Upper lobe of left lung (tissue), 6 donors: ENCODE measurements at places on chromosomes 7 and 10. TPM values are rescaled to one million over a fixed set of nuclear protein-coding genes. Genes with fewer than 3 reads are reported as not detected.
A peak's percentile ranks its signal among the peaks of the same experiment; 100 is the strongest.

The SEMA4G gene
- total RNA-seq, result 12.6 TPM

The AKR1C8 gene
- total RNA-seq, result 0.54 TPM

The IL6 gene
- total RNA-seq, result 1.6 TPM

The PTPRZ1 gene
- total RNA-seq, result 1.8 TPM

The LIPM gene
- not detected for total RNA-seq

GRCh38 chr7:103547451-103548284 lies 101.7 kb upstream of the SLC26A5 start:
- no peaks in the 10 kb centered on the region for H3K27me3 ChIP-seq
- DNase-seq, result no peak
- no peak overlapping the region for H3K4me3 ChIP-seq

DNA sequence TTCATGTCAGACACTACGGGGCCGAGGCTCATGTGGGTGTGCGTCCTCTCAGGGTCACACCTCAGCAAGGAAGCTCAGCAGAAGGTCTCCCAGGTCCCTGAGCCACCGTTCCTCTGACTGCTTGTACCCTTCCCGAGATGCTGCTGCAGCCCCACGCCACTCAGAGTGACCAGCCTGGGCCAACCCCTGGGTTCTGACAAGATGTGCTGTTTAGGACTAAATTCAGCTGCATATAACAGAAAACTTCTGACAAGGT lies 512.5 kb downstream of the DNAJB6 start:
- no peaks in the 10 kb centered on the region for H3K27me3 ChIP-seq
- H3K4me3 ChIP-seq, result no peak overlapping the region
- DNase-seq, result no peak
- no peak overlapping the region for H3K27ac ChIP-seq

DNA sequence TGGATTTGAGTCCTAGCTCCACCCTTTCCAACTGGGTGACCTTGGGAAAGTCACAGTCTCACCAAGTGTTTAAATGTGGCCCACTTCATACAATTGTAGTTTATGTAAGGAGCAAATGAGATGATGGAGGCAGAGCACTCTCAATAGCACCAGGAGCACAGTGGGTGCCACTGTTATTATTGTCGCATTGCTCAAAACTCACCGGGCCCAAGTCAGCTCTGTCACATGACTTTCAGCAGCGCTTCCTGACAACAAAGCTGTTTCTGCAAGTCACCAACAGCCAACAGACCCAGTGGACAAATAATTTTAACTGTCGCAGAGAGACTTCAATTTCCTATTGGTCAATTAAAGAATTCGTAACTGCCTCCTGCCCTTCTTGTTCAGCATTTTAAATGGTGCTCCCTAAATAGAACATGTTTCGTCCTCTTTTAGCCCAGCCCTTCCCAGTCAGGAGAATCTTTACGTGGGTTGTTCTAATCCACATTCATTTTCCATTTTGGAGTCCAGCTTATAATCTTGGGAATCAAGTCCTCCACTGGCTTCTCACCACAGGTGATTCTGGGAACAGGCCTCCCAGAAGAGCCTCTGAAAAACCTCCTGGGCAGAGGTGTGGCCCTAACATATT lies 415.6 kb upstream of the NPVF start:
- DNase-seq, result no peak
- H3K36me3 ChIP-seq, result no peaks in the 10 kb centered on the region
- H3K27ac ChIP-seq, result no peak overlapping the region
- no peak overlapping the region for H3K4me3 ChIP-seq
- H3K27me3 ChIP-seq, result no peaks in the 10 kb centered on the region

GRCh38 chr10:52762088-52762487 lies 10.5 kb downstream of the MBL2 start:
- no peak overlapping the region for H3K27ac ChIP-seq
- H3K36me3 ChIP-seq, result no peaks in the 10 kb centered on the region
- H3K4me1 ChIP-seq, result no peaks in the 10 kb centered on the region
- H3K27me3 ChIP-seq, result no peaks in the 10 kb centered on the region

GRCh38 chr7:118005026-118005425 lies 131.8 kb upstream of the CTTNBP2 start:
- H3K36me3 ChIP-seq, result no peaks in the 10 kb centered on the region
- H3K4me1 ChIP-seq, result no peaks in the 10 kb centered on the region
- H3K27ac ChIP-seq, result no peak overlapping the region
- H3K27me3 ChIP-seq, result no peaks in the 10 kb centered on the region

DNA sequence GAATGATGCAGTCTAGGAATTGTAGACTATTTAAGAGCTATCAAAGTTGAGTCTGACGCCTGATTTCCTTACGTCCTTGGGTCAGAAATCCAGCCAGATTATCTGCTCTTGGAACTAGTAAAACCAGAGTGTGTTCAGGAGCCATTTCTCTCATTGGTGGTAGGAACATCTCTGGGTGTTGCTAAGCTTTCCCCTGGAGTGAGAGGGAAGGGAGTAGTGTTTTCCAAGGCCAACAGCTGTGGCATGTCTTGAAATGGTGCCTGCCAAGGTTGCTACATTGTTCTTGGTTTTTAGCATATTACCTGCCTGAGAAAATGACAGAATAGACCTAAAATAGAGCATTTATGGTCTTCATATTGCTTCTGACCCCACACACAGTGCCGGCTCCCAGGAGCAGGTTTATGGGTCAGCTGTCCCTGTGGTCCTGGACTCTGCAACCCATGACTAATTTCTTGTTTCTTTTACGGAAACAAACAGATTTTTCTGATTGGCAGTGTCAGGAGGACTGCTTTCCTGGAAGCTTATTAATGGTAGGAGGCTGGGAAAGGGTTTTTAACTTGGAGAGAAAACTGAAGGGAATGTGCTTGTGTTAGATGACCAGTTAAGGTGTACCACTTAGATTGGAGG lies 17.5 kb downstream of the GBF1 start:
- H3K27ac ChIP-seq, result no peak overlapping the region
- H3K36me3 ChIP-seq, result peaks cover 20% of the 10 kb centered on the region
- no peak overlapping the region for H3K4me3 ChIP-seq
- DNase-seq, result no peak

DNA sequence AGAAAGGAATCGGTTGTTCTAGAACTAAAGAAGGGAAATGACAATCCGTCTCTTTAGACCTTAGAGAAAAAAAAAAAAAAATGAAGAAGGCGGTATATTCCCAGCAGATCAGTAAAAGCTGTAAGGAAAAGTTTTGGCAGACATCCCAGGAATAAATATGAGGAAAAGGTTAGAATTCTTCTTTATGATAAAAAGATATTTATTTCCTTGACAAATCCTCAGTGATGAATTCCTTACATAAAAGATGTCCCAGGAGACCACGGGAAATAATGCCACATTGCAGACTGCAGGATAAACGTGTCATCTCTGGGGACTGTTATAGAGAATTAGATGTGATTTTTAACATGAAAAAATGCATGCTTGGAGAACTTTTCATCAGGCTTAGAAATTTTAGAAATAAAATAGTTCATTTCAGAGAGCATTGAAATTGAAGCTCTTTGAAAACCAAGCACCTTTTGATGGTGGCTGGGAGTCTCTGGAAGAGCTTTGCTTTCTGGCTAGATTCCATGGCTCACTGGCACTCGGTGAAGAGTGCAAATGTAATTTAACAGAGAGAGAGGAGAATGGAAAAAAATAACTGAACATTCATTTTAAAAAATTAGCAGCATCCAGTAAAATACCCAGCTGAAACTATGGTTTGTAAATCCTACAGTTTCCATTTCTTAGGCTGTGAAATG lies 98.2 kb downstream of the PRPF18 start:
- no peak overlapping the region for H3K4me3 ChIP-seq
- peaks cover 35% of the 10 kb centered on the region for H3K4me1 ChIP-seq
- no peak for DNase-seq
- peaks cover 9% of the 10 kb centered on the region for H3K36me3 ChIP-seq
- no peaks in the 10 kb centered on the region for H3K27me3 ChIP-seq

GRCh38 chr7:79806161-79806734 lies 328.4 kb upstream of the GNAI1 start:
- no peak for DNase-seq
- H3K36me3 ChIP-seq, result no peaks in the 10 kb centered on the region
- H3K4me3 ChIP-seq, result no peak overlapping the region
- H3K4me1 ChIP-seq, result no peaks in the 10 kb centered on the region
- no peaks in the 10 kb centered on the region for H3K27me3 ChIP-seq

DNA sequence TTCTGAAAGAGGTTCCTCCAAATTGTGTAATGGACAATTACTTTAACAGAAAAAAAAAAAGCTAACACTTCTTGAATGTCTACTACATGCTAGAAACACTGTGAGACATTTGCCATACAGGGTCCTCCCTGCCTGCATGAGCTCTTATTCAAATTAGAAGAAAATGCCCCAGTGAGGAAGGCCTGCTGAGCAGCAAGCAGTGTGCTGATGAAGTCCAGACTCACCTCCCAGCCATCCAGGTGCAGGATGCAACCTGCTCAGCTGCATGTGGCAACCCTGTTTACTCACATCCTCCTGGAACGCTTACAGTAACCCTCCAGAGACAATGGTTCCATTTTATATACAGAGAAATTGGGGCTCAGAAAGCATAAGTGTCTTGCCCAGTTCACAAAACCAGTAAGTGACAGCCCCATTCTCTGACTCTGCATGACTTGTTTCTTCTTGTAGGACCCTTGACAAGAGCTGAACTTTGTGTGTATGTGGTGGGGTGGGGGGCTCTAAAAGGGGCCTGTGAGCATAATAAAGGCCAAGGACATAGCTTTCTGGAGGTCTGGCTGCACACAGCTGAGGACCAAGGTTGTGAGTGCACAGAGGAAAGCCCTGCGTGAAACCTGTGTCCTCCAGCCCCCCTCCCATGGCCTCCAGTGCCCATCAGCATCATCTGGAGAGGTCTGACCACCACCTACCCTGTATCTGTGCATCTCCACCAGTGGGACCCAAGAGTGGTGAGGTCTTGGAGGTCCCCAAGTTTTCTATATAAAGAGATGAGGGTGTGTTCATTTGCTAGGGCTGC lies 387.8 kb downstream of the GRID1 start:
- no peak overlapping the region for H3K4me3 ChIP-seq
- no peak for DNase-seq
- no peak overlapping the region for H3K27ac ChIP-seq

DNA sequence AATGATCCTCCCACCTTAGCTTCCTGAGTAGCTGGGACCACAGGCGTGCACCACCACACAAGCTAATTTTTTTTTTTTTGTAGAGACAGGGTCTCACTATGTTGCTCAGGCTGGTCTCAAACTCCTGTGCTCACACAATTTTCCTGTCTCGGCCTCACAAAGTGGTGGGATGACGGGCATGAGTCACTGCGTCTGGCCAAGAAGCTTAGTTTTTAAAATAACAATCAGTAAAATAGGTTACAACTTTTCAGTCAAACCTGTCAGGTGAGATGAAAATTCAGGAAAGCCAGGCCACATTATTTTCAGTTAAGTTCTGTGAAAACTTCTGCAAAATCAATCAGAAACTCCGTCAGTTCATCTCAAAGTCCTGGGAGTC lies 55.4 kb downstream of the FAM241B start:
- DNase-seq, result no peak
- peaks cover 14% of the 10 kb centered on the region for H3K4me1 ChIP-seq
- H3K27ac ChIP-seq, result peak overlapping the region; percentile 81
- no peak overlapping the region for H3K4me3 ChIP-seq

DNA sequence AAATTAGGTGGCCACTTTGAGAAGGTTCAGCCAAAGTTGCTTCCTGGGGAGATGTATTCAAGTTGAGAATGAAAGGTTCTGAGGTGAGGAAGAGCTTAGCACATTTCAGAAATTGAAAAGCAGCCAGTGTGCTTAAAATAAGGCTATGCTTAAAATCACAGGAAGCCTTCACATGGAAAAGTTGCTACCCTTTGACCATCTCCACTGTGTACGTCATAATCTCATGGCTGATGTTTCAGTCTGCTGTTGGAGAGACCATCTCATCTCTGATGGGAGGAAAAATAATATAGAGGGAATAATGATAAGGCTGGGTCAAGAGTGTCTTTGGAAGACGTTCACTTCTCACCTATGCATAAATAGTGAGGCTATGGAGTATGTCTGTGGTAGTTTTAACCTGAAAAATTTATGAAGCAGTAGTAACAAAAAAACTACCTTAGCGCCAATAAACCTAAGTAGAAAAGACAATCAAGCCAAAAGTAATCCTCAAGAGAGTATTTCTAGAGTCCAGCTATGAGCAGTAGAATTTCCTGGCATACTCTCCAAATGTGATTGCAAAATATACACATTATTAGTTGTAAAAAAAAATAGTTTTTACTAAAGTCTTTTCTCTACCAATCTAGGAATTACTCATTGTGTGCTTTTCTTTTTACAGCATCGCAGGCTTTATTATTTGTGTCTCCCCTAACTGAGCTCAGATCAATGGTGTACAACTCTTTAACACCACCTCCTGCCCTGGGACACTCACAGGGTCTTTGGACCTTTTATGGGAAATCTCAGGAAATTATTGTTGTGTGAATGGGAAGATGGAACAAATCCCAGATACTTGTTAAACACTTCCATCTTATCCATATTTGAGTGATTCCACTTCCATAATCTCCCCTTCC lies 435.2 kb upstream of the LRGUK start:
- H3K36me3 ChIP-seq, result no peaks in the 10 kb centered on the region
- no peaks in the 10 kb centered on the region for H3K4me1 ChIP-seq
- H3K4me3 ChIP-seq, result no peak overlapping the region
- H3K27ac ChIP-seq, result no peak overlapping the region
- no peak for DNase-seq

GRCh38 chr7:82477733-82478515 lies 34.3 kb upstream of the CACNA2D1 start:
- H3K4me1 ChIP-seq, result no peaks in the 10 kb centered on the region
- H3K27me3 ChIP-seq, result no peaks in the 10 kb centered on the region
- H3K4me3 ChIP-seq, result no peak overlapping the region
- H3K36me3 ChIP-seq, result no peaks in the 10 kb centered on the region
- DNase-seq, result no peak

DNA sequence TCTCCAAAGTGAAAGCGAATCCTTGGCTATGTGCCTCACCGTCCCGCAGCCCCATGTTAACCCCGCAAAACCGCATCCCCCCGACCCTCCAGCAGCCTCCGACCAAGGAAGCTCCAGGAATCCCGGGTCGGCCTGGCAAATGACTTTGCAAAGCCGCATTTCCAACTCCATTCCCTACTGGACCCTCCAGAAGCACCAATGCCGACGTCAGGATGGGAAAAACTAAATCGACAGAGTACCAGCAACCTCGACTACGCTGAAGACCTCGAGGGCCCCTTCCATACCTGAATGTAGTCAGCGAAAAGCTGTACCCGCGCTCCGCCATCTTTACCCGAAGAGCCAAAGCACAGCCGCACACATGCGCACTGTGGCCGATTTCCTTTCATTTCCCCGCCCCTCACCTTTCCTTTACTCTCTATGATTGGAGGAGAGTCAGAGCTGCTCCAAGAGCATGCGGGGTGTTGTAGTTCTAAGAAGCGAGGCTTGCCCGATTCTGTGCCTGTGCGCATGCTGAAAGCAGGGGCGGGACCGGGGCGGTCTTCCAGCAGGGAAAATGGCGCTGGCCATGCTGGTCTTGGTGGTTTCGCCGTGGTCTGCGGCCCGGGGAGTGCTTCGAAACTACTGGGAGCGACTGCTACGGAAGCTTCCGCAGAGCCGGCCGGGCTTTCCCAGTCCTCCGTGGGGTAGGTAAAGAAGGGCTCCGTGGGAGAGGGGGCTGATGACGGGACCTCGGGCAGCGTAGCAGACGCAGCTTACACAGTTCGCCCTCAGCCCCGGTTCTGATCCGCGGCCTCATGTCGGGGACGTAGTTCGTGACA lies at the start of the genes MRPL32 and PSMA2:
Gene MRPL32, plus strand, starts transcription at position 543 of the 818 bp plus-strand sequence. Its CDS starts 11 bp downstream, at position 554.
Gene PSMA2, minus strand, starts transcription at position 341 of the 818 bp plus-strand sequence. Its CDS starts 16 bp downstream, at position 325.
- peaks cover 29% of the 10 kb centered on the region for H3K36me3 ChIP-seq
- H3K4me1 ChIP-seq, result peaks cover 49% of the 10 kb centered on the region
- peak; percentile 95 for DNase-seq
- H3K27me3 ChIP-seq, result no peaks in the 10 kb centered on the region
- H3K27ac ChIP-seq, result peak within 1 kb of the TSS; percentile 89
